GM12891 (cell line): ENCODE measurements at places on chromosomes 7 and 10.
A peak's percentile ranks its signal among the peaks of the same experiment; 100 is the strongest.

DNA sequence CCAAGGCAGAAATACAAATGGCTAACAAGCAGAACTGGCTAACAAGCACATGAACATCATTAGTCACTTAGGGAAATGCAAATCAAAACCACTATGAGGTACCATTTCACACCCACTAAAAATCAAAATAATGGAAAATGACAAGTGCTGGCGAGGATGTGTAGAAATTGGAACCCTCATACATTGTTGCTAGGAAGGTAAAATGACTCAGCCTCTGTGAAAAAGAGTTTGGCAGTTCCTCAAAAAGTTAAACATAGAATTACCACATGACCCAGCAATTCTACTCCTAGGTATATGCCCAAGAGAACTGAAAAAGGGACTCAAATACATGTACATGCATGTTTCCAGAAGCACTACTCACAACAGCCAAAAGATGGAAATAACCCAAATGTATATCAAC lies 52.8 kb upstream of the ANAPC16 start:
- no peak for DNase-seq

GRCh38 chr10:48981310-48981907 lies 41.8 kb upstream of the LRRC18 start:
- DNase-seq, result peak; percentile 51

DNA sequence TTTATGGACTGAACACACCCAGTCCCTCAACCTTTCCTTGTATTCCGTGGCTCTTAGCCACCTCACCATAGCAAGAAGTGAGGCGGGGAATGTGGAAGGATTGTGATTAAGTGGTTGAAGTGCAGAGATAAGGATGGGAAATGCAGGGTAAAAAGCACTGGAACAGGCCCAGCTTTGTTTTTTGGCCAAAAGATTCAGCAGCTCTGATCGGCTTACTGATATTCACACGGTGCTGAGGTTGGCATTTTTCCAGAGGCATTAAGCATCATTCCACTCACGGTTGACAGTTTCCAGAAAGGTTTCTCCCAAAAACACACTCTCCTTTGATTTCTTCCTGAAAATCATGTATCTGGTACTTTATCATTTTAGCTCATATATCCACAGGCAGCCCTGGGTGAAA lies 544.2 kb downstream of the CNTNAP2 start:
- DNase-seq, result no peak

GRCh38 chr10:4034907-4035598 lies 250.0 kb upstream of the KLF6 start:
- no peak for DNase-seq

DNA sequence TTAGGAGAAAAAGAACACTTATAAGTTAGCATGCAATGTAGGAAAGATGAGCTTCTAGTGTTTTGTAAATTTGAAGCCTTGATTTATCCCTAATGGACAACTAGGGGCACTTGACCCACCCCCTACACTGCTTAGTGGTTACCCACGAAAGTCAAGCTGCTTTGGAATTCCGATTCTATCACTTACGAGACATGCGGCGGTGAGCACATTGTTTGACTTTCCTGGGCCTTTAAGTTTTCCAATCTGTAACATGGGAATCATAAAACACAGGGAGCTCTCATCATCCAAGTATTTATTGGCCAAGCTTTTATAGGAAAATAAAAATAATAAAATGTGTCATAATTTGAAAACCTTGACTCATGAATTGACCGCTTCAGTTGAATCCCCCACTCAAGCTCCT lies 78.7 kb upstream of the PDK4 start:
- DNase-seq, result no peak

GRCh38 chr7:22639396-22639795 lies 87.6 kb upstream of the IL6 start:
- no peak for DNase-seq

GRCh38 chr10:71326464-71326881 lies 7.4 kb downstream of the SLC29A3 start:
- DNase-seq, result no peak

DNA sequence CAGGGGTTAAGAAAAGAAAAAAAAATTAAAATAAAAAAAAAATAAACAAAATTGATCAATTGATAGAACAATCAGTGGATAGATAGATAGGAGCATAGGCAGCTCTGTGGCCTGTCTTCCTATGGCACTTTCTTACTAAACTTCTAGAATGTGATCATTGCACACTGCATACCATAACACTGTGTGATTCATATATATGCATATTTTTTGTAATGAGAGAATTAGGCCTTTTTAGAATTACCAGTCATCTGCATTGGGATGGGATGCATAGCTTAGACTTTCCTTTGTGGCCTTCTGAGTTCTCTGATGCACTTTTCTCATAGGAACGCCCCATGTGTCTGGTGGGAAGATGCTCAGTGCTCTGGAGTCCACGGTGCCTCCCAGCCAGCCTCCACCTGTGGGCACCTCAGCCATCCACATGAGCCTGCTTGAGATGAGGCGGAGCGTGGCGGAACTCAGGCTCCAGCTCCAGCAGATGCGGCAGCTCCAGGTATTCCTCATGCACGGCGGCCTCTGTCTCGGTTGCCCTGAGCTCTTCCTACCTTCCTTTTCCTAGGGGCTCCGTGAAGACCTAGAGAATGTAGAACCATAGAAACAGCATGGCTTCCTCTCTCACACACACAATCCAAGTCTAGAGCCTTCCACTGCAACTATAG lies 222.5 kb downstream of the ARHGAP21 start:
- no peak for DNase-seq

DNA sequence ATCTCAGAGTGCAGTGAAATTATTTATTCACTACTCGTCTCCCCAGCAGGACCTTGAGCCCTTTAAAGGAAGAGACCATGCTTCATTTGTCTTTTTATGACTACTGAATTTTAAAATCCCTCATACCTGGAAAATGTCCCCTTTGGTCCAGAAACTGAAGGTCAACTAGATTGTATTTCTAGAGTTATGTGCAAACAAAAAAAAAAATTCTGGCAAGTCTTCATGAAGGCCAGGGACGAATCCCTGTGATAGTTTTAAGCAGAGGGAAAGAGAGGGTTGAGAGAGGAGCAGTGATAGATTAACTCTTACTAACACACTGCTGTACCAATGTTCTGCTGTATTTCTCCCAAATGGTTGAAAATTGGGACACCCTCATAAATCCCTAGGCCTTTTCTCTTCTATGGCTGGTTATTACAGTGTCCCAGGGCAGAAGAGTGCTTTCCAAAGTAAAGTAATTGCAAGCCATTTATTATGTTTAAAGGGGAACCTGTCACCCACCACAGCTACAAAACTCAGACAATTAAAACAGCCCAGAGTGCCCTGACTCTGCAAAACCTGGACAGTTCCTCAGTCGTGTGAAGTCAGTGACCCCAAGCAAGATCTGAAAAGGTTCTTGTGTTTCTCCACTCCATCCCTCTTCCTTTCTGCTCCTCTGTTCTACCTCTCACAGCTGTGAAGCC lies 182.8 kb upstream of the AOAH start:
- DNase-seq, result no peak

DNA sequence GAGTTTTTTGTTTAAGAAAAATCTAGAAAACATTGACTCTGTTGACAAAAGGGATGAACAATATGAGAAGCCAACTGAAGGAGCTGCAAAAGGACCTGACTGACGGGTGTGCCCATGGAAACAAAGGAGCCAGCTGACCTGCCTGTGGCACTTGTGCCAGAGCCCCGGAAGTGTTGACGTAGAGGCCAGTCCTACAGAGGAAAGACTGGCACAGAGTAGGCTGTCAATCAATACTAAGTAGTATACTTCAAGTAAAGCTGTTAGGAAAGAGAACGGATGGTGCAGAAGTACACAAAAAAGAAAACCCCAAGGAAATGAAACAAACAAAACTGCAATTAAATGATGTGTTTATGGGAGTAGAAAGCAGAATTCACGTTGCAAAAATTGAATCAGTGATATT lies 19.0 kb upstream of the ABI1 start:
- DNase-seq, result no peak

DNA sequence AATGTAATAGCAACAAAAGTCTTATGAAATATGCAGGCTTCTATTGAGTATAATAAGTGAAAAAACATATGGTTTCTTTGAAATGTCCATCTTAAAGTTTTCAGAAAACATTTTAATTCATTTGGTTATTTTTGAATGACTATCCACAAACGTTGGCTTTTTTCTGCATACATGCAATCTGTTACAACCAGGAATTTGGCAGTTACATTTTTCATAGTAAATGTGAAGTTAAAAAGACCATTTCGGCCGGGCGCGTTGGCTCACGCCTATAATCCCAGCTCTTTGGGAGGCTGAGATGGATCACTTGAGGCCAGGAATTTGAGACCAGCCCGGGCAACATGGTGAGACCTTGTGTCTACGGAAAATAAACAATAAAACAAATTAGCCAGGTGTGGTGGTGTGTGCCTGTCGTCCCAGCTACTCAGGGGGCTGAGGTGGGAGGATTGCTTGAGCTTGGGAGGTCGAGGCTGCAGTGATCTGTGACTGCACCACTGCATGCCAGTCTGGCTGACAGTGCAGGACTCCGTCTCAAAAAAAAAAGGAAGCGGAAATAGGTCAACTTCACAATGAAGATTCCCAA lies 73.9 kb upstream of the NMT2 start:
- DNase-seq, result no peak
